ENCODE measurements at places on chromosomes 12 and 14.

GRCh38 chr12:126156806-126157574 lies 1091.8 kb downstream of the AACS start:
- DNase-seq: no peak

DNA sequence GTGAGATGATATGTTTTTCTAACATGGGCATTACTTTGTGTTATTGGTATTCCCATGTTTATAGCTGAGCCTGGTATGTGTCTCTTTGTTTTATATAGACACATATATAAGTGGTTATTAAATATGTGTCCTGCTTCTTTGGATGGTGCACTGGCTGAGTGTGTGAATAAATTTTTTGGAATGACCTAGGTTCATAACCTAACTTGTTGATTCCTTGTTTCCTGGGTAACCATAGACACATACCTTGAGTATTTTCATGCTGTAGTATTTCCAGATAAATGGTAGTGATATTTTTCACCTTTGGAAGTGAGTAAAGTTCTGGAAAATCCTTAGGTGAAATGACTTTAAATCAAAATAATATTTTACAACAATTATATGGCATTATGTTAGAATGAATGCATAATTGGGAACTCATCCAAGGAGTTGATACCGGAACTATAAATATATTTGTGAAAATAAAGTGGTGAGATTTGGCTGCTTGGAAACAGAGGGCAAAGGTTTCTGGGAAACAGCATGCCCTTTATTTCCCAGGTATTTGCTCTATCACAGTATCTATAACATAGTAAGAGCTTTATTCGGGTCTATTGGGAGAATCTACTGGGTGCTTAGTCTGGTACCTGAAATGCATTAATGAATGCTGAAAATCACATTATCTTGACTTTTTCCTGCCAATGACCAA lies 64.3 kb upstream of the REP15 start:
- no peak for DNase-seq

GRCh38 chr12:31687101-31687527 lies 27.6 kb downstream of the ETFBKMT start:
- DNase-seq: no peak

- DNase-seq: no peak
These were observed 446.1 kb upstream of the TMEM132C start for GRCh38 chr12:127820846-127821245.

- DNase-seq: no peak
These were observed 22.5 kb upstream of the WSCD2 start for GRCh38 chr12:108106599-108106998.

GRCh38 chr12:48861111-48861510 lies 4.6 kb downstream of the RND1 start:
- DNase-seq: no peak

- no peak for DNase-seq
These were observed 194.4 kb upstream of the BCL2L14 start for GRCh38 chr12:11876307-11876706.

GRCh38 chr12:32139064-32139421 lies 32.4 kb downstream of the BICD1 start:
- DNase-seq: peak; percentile 48

GRCh38 chr12:132204063-132204792 lies 60.0 kb downstream of the NOC4L start:
- peak; percentile 49 for DNase-seq

GRCh38 chr12:2692080-2692479 lies 102.7 kb upstream of the FKBP4 start:
- DNase-seq: no peak

DNA sequence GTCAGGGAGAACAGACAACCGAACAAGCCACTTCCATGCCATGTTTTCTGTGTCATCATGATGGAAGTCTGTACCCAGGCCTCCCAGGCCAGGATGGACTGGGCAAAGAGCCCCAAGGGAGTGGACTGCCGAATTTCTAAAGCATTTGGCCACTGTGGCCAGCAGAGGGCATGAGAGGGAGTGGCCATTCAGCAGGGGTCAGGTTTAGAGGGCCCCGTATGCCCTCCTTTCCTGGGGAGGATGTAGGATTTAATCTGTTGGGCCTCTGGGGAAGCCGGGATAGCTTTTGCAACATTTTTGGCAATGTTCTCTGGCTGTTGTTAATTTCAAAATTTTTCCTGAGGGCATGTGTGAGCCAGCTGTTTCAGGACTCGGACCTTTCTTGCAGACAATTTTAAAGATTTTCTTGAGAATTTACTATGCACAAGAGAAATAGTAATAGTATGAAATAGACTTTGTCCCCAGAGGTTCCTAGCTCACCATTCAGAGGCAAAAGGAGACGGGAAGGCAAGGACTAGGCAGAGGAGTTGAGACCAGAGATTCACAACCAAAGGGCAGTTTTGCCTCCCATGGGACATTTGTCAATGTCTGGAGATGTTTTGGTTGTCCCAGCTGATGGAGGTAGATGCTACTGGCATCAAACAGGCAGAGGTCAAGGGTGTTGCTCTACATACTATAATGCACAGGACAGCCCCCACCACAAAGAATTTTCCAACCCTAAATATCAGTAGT lies 18.0 kb downstream of the ACACB start:
- DNase-seq: peak; percentile 85

DNA sequence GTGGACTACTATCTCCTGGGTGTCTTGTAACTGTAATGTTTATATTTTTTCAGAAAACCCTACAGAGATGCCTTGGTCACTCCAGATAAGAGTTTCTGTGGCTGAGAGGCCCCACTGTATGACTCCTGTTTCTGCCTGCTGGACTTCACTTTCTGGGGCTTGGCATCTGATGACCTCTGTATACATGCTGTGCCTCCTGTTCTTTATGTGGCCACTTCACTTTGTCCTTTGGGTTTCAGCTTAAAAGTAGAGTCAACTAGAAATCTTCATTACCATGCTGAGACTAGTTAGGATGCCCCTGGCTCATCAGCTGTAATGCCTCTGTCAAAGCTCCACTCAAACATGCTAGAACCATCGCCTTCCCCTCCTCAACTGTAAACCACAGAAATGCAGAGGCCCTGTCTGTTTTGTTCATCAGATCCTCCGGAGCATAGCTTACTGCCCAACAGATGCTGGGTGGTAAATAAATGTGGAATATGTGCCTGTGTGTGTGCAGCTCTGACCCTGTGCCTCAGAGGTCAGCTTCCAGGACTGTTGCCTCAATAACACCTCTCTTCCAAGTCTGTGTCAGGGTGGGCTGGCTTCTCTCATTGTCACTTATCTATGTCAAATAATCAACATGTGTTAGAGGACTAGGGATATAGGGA lies 25.5 kb downstream of the ZNF664 start:
- no peak for DNase-seq

- no peak for DNase-seq
These were observed 234.8 kb downstream of the DUSP6 start for GRCh38 chr12:89117448-89118034.

DNA sequence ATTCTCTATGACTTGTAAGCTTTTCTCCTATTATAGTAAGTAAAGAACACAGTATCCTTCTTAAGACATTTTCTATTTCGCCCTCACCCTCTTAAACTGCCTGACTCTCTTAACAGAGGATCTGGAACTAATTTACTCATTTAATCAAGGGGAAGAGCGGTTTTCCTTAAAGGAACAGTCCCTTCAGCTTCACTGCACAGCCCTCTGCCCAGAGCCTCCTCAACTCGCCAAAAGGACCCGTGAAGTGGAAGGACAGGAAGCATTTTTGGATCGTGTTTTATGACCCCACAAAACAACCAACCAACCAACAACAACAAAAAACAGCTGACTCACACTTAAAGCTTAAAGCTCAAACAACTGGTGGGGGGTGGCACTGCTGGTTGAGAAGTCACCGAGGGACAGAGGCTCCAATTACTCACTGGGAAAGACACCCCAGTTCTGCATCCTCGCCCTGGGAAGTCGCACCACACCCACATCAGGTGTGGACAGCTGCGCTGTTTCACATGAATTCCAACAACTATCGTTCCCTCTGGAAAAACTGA lies 35.7 kb downstream of the NID2 start:
- DNase-seq: peak; percentile 48

DNA sequence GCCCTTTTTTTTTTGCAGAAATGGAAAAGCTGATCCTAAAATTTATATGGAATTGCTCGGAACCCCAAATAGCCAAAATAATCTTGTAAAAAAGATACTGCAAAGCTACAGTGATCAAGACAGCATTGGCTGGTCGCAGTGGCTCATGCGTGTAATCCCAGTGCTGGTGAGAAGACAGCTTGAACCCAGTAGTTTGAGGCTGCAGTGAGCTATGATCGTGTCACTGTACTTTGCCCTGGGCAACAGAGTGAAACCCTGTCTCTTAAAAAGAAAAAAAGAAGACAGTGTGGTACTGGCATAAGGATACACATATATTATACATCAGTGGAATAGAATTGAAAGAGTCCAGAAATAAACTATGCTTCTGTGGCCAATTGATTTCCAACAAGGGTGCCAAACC lies 5.4 kb downstream of the ITGB7 start:
- no peak for DNase-seq

- DNase-seq: no peak
These were observed 5.4 kb upstream of the GPR84 start for GRCh38 chr12:54369597-54370131.

DNA sequence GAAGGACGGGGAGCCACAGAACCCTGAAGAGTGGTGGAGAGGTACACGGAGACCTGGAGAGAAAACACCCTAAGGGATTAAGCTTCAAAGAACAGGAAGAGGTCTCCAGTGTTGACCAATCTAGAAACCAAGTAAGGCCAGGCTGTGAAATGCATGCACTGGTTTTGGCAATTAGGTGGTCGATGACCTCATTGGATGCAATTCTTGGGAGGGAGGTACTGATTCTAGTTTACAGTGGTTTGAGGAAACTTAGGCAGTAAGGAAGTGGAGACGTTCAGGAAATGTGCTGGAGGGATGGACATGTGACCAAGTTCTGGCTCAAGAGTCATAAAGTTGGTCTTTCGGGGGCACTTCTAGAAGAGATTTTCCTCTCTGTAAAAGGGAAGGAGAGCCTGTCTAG lies 91.3 kb upstream of the CEP83 start:
- DNase-seq: no peak

GRCh38 chr14:22520796-22521195 lies 68.2 kb downstream of the DAD1 start:
- no peak for DNase-seq

DNA sequence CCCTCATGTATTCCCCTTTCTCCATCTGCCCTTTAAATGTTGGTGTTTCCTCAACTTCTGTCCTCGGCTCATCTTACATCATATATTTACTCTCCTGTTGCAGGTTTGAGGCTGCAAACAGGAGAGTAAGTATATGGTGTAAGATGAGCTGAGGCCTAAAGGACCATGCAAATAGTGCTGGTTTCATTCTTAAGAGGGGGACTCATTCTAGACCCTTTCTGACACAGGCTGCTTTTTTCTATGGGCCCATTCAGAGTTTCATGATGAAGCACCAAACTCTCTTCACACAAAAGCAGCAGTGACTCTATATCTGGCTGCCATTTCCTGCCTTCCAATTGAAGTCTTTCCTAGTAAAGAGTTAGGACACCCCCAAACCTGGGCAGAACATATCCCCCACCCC lies 218.5 kb downstream of the PHLDA1 start:
- DNase-seq: no peak

GRCh38 chr12:11825278-11825677 lies 175.8 kb downstream of the ETV6 start:
- no peak for DNase-seq

- no peak for DNase-seq
These were observed 75.8 kb downstream of the CALM1 start for GRCh38 chr14:90472632-90473031.

DNA sequence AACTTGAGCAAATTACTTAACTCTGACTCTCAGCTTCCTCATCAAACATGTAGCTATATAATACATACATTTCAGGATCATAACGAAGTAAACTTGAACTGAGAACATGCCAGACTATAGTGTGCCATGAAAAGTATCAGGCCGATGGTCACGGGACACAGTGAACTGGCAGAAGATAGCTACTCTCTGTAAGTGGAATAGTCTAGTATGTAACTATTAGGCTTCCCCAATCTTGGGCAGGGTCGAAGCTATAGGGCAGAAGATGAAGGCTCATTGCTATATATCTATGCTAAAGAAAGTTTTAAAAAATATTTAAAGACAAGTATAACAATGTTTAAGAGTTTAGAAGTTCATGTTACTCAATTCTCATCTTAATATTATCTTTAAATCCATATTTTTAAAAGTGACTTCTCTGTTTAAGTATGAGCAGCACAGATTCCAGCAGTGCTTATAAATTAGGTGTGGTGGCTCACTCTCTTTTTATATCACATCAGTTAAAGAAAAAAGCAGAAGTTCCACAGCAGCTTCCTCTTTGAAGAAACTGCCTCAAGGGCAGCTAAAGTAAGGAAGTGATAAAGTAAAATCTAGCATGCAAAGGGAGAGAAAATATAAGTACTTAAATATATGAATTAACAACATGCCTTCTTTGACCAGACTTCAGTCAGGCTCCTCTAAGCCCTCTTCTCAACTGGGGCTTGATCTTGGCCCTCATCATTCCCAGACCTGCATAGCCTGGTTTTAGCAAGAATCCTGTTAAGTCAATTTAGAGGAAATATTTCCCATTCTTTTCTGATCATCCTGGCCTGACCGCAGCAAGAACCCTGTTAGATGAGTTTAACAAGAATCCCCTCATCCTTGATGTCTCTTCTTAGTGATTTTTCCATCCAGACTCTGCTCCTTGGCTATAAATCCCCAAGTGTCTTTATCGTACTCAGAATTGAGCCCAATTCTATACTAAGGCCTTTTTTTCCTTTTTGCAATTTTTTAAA lies 8.4 kb upstream of the GLIPR1 start:
- DNase-seq: no peak

DNA sequence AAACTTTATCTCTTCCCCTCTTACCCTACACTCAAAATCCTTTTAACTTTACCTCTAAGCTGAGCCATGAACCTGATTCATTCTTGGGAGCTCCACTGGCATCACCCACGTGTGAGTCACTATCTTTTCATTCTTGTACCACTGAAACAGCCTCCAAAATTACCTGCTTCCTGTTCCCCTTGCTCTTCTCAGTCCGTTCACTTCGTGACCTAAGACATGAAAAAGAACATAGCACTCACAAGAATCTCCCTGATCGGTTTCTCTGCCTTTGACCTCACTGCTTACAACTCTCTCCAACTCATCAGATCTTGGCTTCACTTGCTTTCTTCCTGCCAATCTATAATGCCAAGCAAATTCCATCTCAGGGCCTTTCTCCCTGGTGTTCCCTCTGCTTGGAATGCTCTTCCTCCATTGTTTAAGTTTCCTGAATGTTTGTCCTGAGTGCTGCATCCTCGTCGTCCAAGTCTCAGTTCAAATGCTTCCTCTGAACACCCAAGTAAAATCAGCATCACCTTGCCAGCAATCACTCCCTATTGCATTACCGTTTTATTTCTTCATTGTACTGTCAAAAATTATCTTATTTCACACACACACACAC lies 9.2 kb downstream of the GLIPR1 start:
- DNase-seq: no peak

- DNase-seq: no peak
These were observed 33.1 kb downstream of the SNRNP35 start for GRCh38 chr12:123491056-123491455.
